ENCODE measurements at places on chromosomes 5 and 9.

DNA sequence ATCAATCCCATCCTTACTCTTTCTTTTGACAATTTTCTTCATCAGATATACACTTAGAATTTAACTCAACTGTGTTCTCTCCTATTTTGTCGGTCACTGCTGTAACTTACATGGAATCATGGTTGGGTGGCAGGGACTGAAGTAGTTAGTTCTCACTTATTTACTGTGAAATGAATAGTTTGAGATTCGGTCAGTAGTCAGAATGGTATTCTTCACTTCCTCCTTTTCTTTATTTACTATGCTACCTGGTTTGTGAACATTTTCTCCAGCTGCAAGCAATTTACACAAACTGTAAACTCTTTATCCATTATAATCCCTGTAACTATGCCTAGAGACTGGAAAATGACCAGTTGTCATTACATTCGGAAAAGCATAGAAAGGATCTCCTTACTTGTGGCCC, 41.5 kb upstream of the GDNF start:
- DNase-seq = no peak

DNA sequence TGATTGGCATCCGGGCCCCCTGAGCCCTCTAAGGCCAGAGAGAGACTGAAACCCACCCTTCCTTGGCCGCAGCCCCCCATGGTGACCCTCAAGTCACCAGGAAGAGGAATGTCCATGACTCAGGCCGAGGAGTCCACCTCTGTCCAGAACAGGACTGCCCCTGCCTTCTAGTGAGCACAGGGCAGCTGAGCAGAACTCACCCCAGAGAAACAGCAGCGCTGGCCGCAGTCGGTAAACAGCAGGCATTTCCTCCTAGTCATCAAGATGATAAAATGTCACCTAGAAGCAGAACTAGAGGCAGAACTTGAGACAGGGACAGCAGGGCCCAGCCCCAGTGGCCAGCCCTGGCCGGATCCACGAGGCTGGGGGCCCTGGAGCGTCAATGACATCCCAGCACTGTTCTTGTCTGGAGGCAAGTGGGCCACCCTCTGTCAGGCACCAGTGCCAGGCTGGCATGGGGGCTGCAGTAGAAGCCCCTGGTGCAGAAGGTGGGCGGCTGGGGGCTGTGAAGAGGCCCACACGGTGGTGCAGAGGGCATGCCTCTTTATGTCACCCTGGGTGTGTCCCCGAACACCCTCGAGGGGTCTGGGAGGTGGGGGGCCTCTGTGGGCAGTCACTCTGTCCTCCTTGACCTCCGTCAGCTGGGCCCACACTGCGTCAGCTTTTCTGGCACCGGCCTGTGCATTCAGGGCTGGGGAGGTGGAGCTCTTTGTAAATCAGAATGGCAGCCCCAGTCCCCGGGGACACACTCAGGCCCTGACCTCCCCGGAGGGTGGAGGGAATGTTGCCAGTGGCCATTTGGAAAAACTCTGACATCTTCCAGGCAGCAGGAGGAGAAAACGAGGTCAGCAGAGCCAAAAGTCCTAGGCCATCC, 83.0 kb downstream of the NTNG2 start:
- DNase-seq = no peak

- no peak for DNase-seq
Measured at GRCh38 chr9:34089311-34089710, 37.2 kb downstream of the DCAF12 start.

DNA sequence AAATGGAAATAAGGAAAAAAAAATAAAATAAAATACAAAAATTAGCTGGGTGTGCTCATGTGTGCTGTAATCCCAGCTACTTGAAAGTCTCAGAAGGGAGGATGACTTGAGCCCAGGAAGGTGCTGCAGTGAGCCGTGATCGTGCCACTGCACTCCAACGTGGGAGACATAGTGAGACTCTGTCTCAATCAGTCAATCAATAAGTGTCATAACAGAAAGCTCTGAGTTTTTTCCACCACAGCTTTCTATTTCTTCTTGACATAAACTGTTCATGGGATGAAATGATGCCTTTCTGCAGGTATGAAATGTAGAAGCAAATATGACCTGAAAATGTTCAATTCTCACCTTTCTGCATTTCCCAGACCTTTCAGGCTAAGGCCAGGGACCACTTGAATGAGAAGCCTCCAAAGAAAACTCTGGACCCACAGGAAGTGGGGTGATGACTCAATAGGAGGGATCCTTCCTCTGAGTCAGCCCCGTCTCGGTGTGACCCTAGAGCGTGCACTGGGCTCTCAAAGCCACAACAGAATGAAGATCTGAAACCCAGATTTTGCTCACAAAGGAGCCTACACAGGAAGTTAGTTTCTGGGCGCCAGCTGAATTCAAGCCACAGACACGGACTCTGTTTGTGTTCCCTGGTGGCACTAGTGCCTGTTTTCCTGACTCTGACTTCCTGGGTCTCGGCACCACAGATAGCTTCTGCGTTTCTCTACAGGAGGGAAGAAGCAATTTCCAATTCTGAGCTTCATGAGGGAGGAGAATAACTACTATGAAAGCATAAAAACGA, 62.0 kb downstream of the ANKH start:
- DNase-seq = peak; percentile 77

DNA sequence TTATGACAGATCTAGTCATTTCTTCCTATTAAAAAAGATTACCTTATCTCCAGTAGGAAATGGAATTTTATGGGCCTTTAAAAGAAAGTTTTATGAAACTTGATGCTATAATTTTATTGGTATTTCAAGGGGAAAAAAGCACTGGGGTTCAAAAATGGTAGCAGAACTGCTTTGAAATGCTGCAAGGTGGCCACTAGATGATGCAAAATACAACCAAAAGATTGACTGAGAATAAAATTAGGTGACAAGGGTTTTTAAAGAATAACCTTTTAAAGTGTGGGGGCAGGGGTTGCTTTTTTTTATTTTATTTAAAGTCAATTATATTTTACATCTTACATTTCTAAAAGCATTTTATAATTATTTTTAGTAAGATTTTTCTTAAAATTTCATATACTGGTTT, 61.7 kb downstream of the KLF9 start:
- peak; percentile 5 for DNase-seq

DNA sequence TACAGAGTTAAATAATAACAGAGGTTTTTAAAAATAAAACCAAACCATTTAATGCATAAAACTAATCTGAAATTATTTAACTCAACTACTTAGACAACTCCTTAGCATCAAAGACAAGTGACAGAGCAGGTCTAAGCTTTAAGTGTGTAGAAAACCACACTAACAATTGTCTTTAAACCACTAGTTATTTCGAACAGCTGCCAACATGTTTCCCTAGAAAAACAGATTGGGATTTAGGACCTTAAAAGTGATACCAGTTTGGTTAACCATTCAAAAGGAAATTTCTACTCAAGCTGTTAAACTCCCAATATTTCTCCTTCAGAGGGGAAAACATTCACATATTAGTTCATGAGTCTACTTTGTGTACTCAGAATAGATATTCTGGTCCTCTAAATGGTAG, 208.7 kb downstream of the BNC2 start:
- DNase-seq = no peak

GRCh38 chr5:98905857-98906688, 22.7 kb downstream of the CHD1 start:
- DNase-seq = peak; percentile 57

GRCh38 chr5:65061974-65062353, 293.2 kb downstream of the CWC27 start:
- DNase-seq = no peak

DNA sequence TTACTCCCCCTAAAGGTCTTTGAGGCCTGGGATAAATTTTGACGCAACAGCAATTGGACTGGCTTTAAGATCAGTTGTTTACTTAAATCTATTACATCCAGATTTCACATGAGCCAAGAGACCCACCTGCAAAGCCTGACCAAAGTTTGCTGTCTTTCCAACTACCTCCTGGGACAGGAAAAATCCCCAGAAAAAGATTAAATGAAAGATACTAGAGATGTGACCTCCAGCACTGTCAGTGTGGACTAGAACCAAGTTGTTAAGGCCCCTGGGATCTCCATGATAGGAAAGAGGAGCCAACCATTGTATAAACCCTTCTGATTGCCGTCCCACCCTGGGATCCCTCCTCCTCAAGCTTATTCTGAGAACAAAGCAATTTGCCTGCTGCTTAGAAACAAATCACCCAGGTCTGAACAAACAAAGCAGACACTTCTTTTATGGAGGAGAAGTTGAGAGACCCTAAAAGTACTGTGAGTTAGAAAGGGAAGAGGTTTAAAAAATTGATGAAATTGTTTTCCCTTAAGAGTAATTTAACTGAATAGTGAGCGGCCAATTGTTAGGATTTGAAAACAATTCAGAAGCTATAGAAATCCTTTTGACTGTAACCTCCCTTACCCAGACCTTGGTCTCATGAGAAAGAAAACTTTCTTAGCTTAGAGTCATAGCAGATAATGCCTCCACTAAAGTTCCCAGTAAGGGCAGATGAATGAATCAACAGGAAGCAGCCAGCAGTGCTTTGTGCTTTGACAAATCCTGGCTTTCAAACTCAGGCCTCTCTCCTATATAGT, 255.2 kb downstream of the TMEM167A start:
- DNase-seq = no peak

GRCh38 chr5:151491062-151491461, 43.7 kb downstream of the SLC36A1 start:
- no peak for DNase-seq

- DNase-seq = no peak
Measured at GRCh38 chr5:126998201-126998631, 32.1 kb downstream of the MARCHF3 start.

GRCh38 chr5:115932991-115933390, 29.3 kb upstream of the LVRN start:
- no peak for DNase-seq

DNA sequence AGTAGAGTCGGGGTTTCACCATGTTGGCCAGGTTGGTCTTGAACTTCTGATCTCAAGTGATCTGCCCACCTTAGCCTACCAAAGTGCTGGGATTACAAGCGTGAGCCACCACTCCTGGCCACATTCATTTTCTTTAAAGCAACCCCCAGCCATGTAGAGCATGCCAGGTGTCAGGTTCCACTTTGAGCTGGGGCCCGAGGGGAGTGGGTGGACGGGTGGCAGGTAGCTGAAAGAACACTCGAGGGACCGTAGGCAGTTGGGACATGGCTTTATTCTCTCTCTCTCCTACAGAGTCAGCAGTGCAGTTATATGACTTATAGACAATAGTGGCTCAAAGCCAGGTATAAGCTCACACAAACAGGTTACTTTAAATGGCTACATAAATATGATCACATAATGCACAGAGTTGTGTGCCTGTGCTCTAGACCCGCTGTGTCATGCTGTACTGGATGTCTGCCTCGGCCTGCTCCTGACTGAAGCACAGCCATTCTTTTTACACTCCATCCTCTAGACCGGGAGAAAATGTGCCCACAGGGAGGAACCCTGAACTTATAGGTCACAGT, 60.5 kb upstream of the FAM120A start:
- no peak for DNase-seq

DNA sequence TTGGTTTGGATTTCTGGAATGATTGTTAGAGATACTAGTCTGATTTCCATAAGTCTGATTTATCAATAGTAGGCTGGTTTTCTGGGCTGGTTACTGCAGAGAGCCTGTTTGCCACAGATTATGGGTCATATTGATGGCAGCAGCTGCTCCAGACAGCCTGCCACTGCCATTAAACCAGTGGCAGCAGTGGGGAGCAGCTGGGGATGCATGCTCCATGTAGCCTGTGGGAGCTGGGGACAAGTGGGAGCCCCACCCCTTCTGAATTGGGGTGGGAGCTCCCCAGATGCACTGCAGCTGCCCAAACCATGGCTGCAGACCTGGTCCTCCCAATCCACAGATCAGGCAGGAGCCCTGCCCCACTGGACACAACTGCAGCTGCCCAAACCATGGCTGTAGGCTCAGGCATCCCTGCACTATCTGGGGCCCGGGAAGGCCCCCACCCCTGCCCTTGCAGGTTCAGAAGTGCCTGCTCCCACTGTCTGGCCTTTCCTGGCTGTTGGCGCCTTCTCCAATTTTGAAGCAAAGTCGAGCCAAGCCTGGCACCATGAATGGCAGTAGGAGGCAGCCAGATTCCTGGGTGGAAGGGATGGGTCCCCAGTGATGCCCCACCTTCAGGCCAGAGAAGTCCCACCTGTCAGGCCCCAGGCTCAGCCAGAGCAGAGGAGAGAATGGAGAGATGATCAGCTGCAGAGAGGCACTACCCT, 402.9 kb upstream of the TYRP1 start:
- DNase-seq = no peak

DNA sequence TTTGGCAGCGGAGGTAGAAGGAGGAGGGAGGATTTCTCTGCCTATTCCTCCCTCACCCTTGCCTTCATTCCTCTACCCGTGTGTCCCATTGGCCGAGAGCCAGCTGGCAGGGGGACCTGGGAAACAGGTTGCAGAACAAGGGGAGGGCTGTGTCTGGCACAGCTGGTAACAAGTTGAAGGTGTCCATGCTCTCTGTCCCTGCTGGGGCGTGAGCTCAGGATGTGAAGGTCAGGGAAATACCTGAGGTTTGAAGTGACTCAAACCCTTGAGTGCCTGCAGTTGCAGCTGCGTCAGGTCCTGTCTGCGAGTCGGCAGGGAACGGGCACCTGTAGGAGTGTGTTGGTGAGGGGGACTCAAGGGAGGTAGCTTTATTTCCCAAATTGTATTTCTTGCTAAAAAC, 16.2 kb downstream of the MIGA2 start:
- no peak for DNase-seq

- no peak for DNase-seq
Measured at GRCh38 chr9:5509573-5509972, 758 bp upstream of the PDCD1LG2 start.

- DNase-seq = no peak
Measured at GRCh38 chr9:14219850-14220249, 94.1 kb downstream of the NFIB start.

DNA sequence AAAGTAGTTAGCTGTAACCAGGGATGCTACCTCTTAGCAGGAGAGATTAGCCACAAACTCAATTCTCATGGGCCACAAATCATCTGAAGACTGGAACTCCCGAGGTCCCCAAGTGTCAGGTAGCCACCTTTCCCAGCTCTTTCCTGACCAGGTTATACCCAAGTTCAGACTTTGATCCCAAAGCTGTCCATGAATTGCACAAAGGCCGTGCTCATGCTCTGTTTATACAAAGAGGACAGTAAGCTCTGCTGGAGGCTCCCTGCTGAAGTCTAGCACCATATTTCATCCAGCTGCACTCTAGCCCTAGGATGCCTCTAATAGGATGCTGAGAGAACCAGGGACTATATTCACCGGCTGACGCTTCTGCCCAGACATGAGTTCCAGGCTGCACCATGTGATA, 271.0 kb upstream of the ADAMTSL1 start:
- DNase-seq = no peak

DNA sequence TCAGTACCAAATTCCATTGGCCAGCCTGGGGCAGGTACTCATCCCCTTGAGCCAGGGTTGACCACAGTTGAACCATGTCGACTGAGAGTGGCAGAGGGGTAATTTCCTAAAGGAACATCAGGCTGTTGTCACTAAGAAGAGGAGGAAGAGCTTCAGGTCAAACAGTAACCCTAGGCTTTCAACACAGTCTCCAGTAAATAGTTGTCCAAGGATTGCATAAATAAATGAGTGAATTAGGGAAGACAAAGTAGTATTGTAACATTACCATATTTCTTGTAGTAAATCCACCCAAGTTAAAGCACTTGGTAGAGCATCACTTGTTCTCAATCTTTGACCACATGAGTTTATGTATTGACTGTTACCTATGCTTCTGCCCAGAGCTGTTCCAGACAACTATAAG, 7.4 kb downstream of the PSAT1 start:
- no peak for DNase-seq

Measured in central memory CD4-positive, alpha-beta T cell (primary cell).